ENCODE measurements at places on chromosomes 2 and 18.

- DNase-seq, result no peak
These were observed 15.1 kb downstream of the ACTG2 start for GRCh38 chr2:73907840-73908452.

DNA sequence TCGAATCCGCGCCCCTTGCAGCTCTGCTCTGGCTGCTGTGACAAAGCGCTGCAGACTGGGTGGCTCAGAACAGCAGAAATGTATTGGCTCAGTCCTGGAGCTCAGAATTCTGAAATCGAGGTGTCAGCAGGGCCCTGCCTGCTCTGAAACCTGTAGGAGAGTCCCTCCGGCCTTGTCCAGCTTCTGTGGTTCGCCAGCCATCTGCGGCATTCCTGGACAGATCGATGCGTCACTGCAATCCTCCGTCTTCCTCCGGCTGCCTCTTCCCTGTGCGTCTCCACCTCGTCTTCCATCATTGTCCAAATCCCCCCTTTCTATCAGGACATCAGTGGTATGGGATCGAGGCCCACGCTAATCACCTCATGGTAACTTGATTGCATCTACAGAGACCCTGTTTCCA lies 115.2 kb downstream of the RNF144A start:
- DNase-seq, result no peak

- no peak for DNase-seq
These were observed 754.5 kb downstream of the SATB2 start for GRCh38 chr2:198703281-198703680.

- DNase-seq, result no peak
These were observed 199.8 kb upstream of the NRP2 start for GRCh38 chr2:205482399-205483081.

- no peak for DNase-seq
These were observed 461.2 kb upstream of the TMEFF2 start for GRCh38 chr2:192655916-192656315.

- DNase-seq, result no peak
These were observed 41.2 kb downstream of the MCFD2 start for GRCh38 chr2:46874236-46874929.

DNA sequence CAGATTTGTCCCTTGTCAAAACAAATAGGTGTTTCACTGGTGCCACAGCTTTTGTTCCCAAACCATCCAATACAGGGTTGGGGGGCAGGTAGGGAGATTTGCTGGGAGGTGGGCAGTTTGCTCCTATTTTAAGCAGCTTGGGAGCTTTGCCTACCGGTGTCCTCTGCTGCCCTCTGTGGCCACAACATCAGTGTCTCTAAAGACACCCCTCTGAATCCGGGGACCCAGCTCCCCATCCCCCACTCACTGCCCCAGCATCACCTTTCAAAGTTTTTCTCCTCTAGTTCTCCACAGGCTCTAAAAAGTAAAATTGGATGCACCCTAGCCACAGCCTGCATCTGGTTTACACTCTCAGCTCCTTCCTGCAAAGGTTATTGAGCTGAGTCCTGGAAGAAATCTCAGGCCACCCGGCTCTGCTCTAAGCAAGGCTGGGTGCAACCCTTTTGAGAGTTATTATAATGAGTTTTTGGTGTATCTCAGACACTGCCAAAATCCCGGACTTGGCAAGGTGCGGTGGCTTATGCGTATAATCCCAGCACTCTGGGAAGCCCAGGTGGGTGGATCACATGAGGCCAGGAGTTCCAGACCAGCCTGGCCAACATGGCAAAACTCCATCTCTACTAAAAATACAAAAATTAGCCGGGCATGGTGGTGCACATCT lies 2.9 kb upstream of the EPAS1 start:
- DNase-seq, result no peak

DNA sequence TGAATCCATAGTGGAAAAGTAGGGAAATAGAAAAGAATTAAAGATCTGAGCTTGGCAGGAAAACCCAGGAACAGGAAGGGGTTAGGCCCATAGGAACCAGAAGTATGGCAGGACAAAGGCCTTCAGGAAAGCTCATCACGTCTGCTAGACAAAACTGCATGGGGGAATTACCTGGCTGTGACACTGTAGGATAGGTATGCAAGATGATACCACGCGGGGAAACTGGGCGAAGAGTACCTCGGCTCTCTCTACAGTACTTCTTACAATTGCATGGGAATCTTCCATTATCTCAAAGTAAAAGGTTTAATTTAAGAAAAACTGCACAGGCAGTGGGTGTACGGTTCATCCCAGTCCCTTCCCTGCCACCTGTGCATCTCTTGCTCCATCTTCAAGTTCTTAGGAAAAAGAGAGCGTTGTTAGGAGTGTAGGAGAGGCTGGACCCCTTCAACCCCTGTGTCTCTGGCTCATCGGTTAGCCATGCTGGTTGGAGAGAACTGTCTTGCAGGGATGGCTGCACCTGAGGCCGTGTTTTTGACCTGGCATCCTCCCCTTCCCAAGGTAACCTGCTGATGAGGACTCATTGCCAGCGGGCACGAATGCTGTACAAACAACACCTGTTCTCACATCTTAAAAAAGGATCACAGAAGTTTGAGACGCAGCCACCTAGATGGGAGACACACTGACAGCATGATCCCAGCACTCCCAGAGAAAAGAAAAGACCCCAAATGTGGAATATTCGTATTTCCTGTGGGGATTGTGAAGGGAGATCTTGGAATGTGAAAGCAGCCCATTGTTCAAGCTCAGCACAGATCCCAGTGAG lies 120.5 kb upstream of the COPS8 start:
- no peak for DNase-seq

DNA sequence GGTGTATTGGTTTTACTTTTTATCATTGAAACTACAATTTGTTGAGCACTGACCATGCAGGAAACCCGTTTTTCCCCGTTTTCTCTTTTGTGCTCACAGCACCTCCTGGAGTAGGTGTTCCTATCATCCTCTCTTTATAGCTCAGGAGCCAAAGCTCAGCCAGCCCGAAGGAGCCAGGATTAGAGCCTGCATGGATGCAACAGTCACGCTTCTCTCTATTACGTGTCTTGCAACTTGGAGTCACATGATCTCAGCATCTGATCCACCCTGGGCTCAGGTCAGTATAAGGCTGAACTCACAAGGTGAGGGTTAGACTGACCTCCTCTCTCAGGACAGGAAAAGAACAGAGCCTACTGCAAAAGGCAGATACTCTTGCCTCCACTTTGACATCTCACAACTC lies 150.5 kb downstream of the MBP start:
- DNase-seq, result no peak

GRCh38 chr2:46521215-46521683 lies 41.9 kb downstream of the TMEM247 start:
- DNase-seq, result no peak

- no peak for DNase-seq
These were observed 183.9 kb downstream of the NBAS start for GRCh38 chr2:15377202-15377601.

- no peak for DNase-seq
These were observed 989.5 kb upstream of the CNTNAP5 start for GRCh38 chr2:123035541-123035940.

GRCh38 chr18:10571537-10571936 lies 45.7 kb downstream of the NAPG start:
- DNase-seq, result no peak

DNA sequence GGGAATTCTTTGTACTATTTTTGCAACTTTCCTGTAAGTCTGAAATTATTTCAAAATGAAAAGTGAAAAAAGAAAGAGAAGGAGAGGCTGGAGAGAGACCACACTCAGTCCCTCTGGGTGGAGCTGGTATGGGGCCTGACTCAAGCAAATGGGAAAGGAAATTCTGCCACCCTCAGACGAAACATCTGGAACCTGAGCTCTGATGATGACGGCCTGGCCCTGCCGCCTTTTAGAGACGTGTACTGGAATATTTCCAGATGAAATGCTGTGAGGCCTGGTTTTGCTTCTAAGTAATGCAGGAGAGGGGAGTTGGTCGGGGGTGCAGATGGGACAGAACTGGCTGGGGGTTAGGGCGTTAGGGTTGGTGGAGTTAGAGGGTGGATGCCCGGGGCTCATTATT lies 57.4 kb upstream of the GLI2 start:
- no peak for DNase-seq

GRCh38 chr2:43131890-43132682 lies 94.3 kb downstream of the ZFP36L2 start:
- no peak for DNase-seq

DNA sequence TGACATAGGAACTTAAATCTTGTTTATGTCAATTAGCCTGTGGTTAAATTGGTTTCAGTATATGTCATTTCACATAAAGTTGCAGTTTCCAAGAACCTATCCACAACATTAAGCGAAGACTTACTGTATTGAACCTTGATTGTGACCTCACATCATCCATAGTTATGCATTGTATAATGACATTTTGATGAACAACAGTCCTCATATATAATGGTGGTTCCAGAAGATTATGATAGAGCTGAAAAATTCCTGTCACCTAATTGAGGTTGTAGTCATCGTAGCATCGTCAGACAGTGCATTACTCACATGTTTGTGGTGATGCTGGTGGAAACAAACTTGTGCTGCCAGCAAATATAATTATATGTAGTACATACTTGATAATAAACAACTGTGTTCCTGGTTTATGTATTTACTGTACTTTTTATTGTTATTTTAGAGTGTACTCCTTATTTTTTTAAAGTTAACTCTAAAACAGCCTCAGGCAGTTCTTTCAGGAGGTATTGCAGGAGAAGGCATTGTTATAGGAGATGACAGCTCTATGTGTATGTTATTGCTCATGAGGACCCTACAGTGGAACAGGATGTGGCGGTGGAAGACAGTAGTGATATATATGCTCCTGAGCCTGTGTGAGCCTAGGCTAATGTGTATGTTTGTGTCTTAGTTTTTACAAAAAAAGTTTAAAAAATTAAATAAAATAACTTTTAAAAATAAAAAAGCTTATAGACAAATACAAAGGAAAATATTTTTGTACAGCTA lies 56.6 kb downstream of the UBE2E3 start:
- no peak for DNase-seq

DNA sequence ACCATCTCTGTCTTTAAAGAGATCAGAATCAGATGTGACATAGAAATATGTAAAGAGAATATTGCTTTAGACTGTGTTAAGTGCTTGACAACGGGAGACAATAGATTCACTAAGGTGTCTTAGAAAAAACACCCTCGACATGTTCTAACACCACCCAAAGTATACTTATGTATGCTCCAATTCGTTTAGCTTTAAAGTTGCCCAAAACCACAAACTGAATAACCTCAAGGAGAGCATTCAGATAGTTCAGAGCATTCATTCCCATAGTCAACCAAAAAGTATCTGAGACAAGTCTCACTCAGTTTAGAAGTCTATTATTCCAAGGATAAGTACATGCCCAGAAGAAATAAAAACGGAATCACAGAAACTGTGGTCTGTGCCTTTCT lies 96.4 kb downstream of the KYNU start:
- DNase-seq, result no peak

DNA sequence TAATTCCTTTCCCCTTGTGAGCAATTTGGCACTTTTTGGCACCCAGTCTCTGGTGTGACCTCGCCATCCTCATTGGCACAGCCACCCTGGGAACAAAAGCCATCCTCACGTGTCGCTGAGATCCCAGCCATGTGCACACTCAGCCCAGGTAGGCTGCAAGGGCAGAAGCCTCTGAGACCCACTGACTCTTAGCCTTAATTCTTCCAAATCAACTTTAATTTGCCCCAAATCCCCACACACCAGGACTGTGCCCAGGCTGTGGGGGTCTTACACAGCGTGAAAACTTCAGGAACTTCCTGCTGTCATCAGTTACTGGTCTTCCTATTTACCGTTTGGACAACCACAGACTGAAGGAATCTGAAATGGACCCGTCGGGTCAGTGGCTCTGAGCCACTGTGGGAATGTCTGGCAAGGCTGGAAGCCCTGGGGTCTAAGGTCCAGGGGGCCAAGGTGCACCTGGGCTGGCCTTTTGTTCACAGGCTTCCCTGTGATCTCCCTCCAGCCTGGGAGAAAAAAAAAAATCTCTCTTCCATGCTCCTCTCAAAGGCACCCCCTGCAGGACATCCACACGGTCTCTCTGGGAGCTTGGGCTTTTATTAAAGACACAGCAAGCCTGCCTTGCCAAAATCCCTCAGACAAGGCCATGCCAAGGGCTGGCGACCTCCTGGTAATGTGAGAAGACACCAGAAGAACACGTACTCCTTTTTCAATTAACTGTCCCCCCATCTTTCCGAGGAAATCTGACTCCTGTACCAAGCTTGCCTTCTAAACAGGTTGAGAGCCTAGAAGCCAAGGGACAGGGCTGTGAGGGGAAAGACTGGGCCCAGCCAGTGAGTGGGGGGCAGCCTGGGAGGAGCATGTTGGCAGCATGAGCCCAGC lies 42.1 kb upstream of the LAPTM4A start:
- DNase-seq, result no peak

GRCh38 chr2:21407851-21408250 lies 284.1 kb downstream of the TDRD15 start:
- DNase-seq, result no peak

- no peak for DNase-seq
These were observed 134.4 kb downstream of the FIGN start for GRCh38 chr2:163601377-163601776.

- DNase-seq, result no peak
These were observed 26.7 kb downstream of the PTPN2 start for GRCh38 chr18:12857215-12857905.

- no peak for DNase-seq
These were observed 533.7 kb upstream of the TNP1 start for GRCh38 chr2:217393585-217394032.

GRCh38 chr18:31099450-31100230 lies 2.6 kb downstream of the DSC2 start:
- no peak for DNase-seq

DNA sequence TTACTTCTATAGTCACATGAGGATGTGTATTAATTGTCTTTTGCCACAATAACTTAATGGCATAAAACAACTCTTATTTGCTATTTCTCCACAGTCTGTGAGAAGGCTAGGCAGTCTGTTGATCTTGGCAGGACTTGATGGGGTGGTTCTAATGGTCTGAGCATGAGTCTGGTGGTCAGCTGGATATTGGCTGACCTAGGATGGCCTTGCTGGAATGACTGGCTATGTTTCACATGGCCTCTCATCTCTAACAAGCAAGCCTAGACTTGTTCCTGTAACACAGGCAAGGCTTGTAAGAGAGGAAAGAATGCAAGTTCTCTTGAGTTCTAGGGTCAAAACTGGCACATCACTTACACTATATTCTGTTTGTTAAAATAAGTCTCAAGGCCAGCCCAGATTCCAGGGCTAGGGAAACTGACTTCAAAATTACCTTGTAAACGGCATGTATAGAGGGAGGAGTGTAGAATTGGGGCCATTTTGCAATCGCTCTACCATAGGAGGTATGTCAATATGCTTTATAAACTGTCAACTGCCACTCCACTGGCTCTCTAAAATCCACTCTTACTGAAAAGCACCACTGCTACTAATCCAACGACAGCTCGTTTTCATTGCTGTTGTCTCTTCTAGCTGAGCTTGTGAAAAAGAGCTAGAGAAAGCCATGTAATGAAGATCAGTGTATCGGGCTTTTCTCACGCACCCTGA lies 325.0 kb upstream of the PKDCC start:
- no peak for DNase-seq

- DNase-seq, result no peak
These were observed 443.3 kb downstream of the SOCS6 start for GRCh38 chr18:70732188-70732587.

- DNase-seq, result no peak
These were observed 8.8 kb upstream of the MBD2 start for GRCh38 chr18:54233228-54233625.

Measured in forelimb muscle (tissue), 1 donor.